Activated naive CD4-positive, alpha-beta T cell (primary cell): ENCODE measurements at places on chromosomes 4 and X.

GRCh38 chr4:152668338-152668964 is 11.3 kb downstream of the TMEM154 start:
- no peak for DNase-seq

DNA sequence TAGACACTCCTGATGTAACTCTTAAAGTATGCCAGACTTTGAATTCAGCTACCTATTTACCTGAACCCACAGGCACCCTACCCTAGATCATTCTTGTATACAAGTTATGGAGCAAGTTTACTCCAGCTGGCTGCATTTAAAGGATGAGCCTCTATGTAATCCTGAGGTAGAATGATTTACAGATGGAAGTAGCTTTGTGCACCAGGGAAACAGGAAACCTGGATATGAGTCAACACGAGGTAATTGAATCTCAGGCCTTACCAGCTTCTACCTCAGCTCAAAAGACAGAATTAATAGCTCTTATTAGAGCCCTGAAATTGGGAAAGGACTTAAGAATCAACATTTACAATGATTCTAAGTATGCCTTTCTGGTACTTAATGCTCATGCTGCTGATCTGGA is 119.8 kb downstream of the AGTR2 start:
- no peak for DNase-seq

GRCh38 chr4:35939751-35940150 is 304.6 kb downstream of the ARAP2 start:
- no peak for DNase-seq

- DNase-seq, result no peak
These were observed 328.6 kb downstream of the ARHGAP10 start for GRCh38 chr4:148060264-148061140.

- no peak for DNase-seq
These were observed 29.2 kb downstream of the MSN start for GRCh38 chrX:65696613-65697012.

- no peak for DNase-seq
These were observed 81.1 kb downstream of the DLG3 start for GRCh38 chrX:70525733-70526132.

DNA sequence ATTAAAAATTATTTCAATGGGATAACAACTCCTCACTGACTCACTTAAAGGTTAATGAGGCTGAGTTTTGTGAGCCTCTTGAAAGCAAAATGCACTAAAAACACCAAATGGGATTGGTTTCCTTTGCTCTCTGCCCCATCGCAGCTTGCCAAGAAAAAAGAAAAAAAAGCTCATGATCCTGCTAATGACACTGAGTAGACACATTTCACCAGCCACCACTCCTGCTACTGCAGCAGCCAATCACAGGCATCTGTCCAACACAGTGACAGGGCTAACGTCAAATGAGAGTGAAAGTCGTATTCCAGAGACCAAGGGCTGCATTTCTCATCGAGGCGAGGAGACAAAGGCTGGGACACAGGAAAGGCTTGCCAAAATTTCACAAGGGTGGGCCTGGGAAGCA is 5.2 kb downstream of the APBB2 start:
- no peak for DNase-seq

GRCh38 chr4:80202741-80203553 is 5.6 kb downstream of the PRDM8 start:
- peak; percentile 4 for DNase-seq

DNA sequence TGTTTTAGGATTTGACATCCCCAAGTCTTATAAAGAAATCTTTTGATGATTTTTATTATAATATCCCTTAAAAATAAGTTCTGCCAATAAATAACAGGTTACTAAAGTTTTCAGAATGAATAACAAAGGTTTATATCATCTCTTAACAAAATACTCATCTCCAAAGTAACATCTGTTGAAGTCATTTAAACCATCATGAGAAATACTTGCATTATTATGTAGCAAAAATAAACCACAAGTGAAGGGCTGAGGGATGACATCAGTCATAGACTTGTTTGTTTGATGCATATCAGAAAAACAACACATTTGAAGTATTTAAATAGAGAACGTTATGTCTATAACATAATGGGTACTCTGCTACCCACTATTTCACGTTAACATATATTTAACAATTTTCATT is 114.9 kb downstream of the SPOCK3 start:
- no peak for DNase-seq

- DNase-seq, result no peak
These were observed 109.7 kb downstream of the SORCS2 start for GRCh38 chr4:7301846-7302630.

- no peak for DNase-seq
These were observed 2.7 kb downstream of the TIMM17B start for GRCh38 chrX:48894891-48895290.

DNA sequence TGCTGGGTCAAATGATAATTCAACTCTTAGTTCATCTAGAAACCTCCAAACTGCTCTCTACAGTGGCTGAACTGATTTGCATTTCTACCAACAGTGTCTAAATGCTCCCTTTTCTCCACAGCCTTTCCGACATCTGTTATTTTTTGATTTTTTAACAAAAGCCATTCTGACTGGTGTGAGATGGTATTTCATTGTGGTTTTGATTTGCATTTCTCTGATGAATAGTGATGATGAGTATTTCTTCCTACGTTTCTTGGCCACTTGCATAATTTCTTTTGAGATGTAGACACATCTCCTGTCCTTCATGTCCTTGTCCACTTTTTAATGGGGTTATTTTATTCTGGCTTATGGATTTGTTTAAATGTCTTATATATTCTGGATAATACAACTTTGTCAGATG is 298.2 kb upstream of the ARSJ start:
- no peak for DNase-seq

DNA sequence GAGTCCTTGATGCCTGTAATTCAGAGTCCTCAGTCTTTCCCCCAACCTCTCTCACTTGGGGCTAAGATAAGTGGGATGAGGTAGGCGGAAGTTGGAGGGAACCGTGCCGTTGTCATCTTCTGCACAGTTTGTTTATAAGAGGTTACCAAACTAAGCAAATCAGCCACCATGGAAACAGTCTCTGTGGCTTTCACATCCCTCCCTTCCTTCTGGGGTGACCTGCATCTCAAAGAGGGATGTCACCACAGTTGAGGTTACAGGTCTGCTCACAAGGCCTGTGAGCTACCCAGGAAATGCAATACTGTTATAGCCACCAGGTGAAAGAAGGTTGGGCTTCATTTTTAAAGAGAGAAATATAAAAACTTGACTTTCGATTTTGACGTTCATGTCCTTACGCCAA is 26.3 kb downstream of the RTL5 start:
- DNase-seq, result no peak

GRCh38 chr4:72084587-72085011 is 52.8 kb downstream of the NPFFR2 start:
- no peak for DNase-seq

DNA sequence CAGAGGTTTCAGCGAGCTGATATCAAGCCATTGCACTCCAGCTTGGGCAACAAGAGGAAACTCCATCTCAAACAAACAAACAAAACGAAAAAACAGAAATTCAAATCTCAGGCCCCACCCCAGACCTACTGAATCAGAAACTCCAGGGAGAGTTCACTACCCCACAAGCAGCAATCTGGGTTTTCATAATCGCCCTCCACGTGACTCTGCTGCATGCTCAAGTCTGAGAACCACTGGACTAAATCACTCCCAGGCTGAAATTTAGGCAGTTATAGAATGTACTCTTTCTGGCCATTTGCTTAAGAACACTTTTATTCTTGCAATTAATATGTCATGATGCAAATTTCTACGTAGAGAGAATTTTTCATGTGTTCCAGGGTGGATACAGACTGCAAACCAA is 287.3 kb downstream of the USP46 start:
- no peak for DNase-seq

DNA sequence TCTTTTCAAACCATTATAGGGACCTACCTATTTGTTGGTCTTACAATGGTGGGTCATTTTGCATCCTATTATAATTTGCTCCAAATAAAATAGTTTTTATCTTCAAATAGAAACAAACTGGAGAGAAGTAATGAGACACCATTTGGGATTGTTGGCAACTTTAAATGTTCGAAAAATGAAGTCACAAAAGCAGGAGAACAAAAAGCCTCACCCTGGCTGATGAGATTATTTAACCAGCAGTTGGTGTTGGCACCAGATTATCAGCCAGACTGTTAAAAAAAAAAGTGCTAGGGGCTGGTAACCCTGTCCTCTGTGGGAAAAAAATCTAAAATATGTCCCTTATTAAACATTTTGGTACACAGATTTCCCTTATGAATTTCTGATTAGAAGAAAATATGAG is 100.3 kb downstream of the DCK start:
- DNase-seq, result no peak

DNA sequence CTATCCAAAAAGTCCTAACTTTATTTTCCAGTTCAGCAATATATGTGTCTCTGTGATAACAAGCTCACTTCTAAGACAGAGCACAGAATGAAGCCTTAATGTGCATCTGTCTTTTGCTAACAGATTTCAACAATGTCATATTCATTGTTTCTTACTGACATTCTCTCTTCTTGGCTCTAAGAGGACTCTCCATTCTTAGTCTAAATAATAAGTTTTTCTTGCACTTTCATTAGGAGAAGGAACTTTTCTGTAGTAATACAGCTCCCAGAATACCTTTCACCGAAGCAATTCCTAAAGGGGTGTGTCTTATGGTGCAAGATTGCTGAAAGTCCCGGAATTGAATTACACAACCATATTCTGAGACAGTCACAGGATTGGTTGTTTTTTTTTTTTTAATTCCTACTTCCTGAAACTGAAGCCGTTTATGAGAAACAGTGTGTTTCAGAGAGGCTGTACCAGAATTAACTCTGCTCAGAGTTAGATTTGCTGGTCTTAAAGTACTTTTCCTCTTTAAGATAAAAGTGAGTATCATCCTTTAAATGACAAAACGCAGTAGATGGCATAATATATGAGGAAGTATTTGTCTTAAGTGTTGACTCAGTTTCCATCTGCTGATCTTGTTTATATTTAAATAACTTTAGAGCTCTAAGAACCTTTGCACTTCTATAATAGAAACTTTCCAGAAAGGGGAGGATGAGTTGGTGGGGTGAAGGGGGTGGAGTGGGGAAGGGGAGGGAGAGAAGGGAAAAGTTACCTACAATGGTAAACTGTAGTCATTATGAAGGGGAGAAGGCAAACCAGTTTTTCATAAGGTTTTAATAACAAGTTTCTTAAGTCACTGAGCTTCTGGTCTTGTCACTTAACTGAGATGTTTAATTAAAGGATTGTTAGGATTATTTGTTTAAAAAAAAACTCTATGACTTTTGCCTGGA is at the start of gene ALPK1:
Gene ALPK1 (plus strand): TSS at position 421 of the 932 bp plus-strand sequence.
- DNase-seq, result no peak

GRCh38 chrX:111857534-111858060 is 18.4 kb upstream of the TRPC5OS start:
- DNase-seq, result no peak

DNA sequence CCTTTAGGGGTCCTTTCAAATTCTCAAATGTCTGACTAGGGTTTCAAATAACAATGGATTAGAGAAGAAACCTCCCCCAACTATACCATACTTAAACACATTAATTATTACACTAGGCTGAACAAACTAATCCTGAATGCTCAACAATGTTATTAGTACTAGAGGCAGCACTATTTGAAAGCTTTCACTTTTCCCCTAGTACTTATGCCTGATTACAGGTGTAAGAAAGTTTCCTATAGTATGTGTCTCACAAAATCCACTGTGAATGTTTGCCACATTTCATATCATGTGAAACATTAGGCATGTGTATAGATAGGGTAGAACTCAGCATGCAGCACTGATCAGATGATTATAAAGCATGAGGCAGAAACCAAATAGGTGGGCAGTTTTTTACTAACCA is 336.2 kb downstream of the ZNF674 start:
- no peak for DNase-seq

GRCh38 chr4:70768301-70768948 is 46.7 kb downstream of the RUFY3 start:
- DNase-seq, result no peak

DNA sequence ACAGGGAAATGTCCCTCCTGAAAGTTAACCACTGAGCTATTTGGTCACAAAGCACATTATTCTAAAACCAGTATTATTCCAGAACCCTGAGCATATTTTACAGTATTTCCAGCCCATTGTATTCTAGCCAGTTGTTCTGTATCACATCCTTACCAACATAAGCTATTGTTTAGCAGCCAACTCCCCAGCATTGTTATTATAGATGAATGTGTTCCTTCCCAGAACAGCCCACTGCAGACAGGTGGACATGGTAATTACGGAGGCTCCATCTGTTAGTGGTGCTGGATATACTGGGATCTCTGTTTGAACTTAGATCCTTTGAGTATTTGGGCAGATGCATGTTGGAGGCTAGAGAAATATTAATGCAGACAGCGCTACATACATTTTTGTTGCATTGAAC is 126.1 kb downstream of the MGST2 start:
- DNase-seq, result no peak

GRCh38 chr4:23958749-23959148 is 68.9 kb upstream of the PPARGC1A start:
- DNase-seq, result no peak

GRCh38 chr4:172660251-172660650 is 508.4 kb upstream of the GALNT7 start:
- no peak for DNase-seq

DNA sequence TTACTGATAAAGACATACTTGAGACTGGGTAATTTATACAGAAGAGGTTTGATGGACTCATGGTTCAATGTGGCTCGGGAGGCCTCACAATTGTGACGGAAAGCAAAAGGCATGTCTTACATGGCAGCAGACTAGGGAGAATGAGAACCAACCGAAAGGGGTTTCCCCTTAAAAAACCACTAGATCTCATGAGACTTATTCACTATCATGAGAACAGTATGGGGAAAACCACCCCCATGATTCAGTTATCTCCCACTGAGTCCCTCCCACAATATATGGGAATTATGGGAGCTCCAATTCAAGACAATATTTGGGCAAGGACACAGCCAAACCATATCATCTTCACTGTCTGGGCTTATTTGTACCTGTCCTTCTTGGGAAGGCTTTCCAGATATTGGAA is 22.8 kb upstream of the MUC7 start:
- no peak for DNase-seq

GRCh38 chr4:134202166-134202956 is 772 bp upstream of the PABPC4L start:
- DNase-seq, result no peak

DNA sequence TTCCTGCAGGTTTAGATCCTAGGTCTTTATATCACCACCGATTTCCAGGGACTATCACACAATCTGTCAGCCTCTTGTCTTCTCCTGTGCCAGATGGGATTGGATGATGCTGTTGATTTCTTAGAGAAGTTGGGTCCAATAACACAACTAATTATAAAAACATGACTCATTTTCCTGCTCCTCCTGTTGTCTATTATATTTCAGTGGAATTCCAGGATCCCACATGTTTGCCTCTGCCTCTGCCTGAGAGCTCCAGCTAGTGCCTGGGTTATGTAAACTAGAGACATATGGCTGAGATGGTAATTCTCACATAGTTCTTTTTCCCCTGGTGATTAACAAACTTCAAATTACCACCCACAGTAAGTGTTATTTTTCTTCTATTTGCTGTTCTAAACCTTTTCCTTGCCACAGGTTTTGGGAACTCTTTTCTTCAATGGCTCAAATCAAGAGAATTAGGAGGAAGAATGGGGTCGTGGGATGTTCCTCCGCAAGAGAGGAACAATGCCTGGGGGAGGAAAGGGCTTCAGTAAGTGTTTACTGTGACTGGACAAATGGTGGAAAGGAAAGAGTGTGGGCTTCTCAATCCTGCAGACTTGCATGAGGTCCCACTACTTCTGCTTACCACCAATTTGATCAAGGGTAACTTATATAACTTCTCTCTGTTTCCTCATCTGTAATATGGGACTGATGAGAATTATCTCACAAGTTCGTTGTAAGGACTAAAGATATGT is 3.4 kb upstream of the HOPX start:
- DNase-seq, result no peak
